ENCODE measurements at places on chromosomes 1 and 21. TPM values are rescaled to one million over a fixed set of nuclear protein-coding genes. Genes with fewer than 3 reads are reported as not detected.

FCRL6 gene
- total RNA-seq = 0.15 TPM

RGS8 gene
- total RNA-seq = not detected

KRTAP12-2 gene
- total RNA-seq = 1.8 TPM

OR6K2 gene
- total RNA-seq = not detected

AMY2A gene
- not detected for total RNA-seq

STRIP1 gene
- 59.6 TPM for total RNA-seq

SERINC2 gene
- 0.42 TPM for total RNA-seq

TSPAN1 gene
- not detected for total RNA-seq

AZIN2 gene
- 3.6 TPM for total RNA-seq

DNAJC28 gene
- 2.1 TPM for total RNA-seq

CELA3A gene
- total RNA-seq = not detected

DMRTA2 gene
- total RNA-seq = 0.28 TPM

LIN28A gene
- 0.15 TPM for total RNA-seq

CFHR4 gene
- total RNA-seq = not detected

ADGRL2 gene
- 1.5 TPM for total RNA-seq

COPA gene
- total RNA-seq = 134 TPM

TBX19 gene
- 2.5 TPM for total RNA-seq

NMNAT2 gene
- total RNA-seq = 0.17 TPM

SLC44A5 gene
- total RNA-seq = 1.2 TPM

ADAM15 gene
- 36.3 TPM for total RNA-seq
